HT1080 (cell line): ENCODE measurements at places on chromosomes 4 and X.

GRCh38 chr4:666436-666810 lies 7.7 kb downstream of the ATP5ME start:
- no peak for DNase-seq

DNA sequence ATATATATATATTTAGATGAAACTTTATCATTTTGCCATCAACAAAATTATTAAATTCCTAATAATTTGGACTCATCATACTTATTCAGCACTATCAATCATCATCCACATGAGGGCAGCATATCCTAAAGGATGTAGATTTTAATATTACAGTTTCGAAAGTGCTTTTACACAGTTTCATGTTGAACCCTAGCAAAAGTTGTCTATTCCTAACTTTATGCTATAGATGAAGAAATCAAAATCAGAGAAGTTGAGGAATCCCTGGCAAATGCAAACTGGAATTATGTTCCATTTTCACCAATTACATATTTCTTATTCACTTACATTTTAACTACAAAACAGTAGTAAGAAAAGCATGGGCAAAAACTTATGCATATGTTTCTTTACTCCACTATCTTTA lies 36.6 kb upstream of the UGT2A1 start:
- peak; percentile 5 for DNase-seq

DNA sequence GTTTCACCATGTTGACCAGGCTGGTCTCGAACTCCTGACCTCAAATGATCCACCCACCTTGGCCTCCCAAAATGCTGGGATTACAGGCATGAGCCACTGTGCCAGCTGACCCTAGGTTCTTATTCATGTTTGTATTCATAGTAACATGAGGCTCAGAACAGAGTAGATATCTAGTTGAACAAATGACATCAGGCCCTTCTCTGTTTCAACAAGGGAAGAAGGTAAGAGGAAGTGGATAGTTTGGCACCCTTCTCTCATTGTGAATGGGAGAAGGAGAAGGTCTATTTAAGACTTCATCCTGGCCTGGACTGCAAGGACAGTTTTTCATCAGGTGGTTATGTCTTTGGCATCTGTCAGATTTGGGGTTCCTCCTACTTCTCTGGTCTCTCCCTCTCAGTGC lies 13.8 kb downstream of the GJB1 start:
- DNase-seq = no peak

DNA sequence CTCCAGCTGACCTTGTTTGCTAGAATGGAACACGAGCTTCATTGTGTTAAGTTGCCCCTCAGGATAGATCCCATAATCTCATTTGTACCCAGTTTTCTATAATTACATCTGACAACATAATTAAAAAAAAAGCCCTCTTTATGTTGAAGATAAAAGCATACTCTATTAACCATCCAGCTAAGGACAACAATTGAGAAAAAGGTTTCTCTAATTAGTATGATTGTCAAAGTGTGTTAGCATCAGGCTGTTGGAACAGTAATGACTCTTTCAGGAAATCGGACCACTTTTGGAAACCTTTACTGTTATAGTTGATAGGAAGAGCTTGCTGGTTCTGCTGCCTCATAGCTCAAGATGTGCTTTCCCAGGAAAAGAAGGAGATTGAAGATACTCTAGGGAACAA lies 172.6 kb downstream of the FHIP1A start:
- DNase-seq = no peak

GRCh38 chr4:76744241-76744921 lies 153.6 kb downstream of the SOWAHB start:
- peak; percentile 65 for DNase-seq

- no peak for DNase-seq
Observed at GRCh38 chrX:106710771-106711170, 15.7 kb upstream of the RNF128 start.

GRCh38 chr4:187478292-187479140 lies 517.1 kb upstream of the ZFP42 start:
- DNase-seq = peak; percentile 88

GRCh38 chr4:47719576-47719975 lies 118.3 kb downstream of the CORIN start:
- DNase-seq = no peak

DNA sequence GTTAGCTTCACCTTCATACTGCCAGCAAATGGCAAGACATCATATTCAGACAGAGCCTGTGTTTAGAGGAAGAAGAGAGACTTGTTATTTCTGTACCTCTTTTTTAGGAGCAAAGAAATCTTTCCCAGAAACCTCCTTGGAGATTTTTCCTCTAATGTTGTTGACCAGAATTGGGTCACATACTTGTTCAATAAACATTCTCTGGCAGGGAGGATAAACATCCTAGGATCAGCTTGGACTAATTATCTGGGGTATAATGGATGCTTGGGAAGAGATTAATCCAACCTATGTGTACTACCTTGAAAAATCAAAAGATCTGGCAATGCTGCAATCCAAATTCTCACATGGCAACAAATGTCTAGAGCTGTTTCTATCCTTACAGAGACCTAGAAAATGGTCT lies 8.4 kb upstream of the PRSS12 start:
- DNase-seq = no peak

- DNase-seq = peak; percentile 65
Observed at GRCh38 chr4:159398236-159398638, 295.4 kb downstream of the RAPGEF2 start.

- DNase-seq = no peak
Observed at GRCh38 chrX:119075270-119076025, 2.7 kb downstream of the CT47C1 start.

DNA sequence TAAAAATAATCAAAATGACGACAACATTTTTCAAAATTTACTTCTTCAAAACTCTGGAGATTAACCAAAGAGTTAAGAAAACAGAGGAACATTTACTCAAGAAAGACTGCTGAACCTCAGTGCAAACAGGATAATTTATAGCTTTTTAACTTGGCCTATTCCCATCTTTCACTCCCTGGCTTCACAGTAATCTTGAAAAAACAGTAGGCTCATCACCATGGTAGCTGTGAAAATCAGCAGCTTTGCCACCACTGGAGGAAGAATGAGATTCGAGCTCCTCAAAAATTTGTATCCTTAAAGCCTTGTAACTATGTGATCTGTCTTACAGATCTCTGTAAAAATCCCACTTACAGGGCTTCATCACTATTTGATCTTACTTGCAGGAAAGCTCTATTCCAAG lies 447.7 kb upstream of the CTSO start:
- no peak for DNase-seq

DNA sequence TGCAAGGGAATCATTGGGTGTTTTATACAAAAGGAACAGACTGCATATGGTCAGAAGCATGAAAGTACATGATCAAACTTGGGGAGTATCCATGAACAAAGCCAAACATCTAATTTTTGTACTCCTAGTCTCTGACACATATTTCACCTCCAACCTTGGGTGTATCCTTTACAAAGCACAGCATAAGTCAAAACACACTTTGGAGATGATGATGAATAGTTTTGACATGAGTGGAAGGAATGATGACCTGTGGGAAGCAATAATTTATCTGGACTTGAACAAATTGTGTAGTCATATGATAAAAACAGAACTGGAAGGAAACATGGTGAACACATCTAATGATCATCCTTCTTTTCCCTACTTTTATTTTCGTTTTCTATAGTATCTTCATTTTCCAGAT lies 108.7 kb upstream of the PLS3 start:
- peak; percentile 3 for DNase-seq

DNA sequence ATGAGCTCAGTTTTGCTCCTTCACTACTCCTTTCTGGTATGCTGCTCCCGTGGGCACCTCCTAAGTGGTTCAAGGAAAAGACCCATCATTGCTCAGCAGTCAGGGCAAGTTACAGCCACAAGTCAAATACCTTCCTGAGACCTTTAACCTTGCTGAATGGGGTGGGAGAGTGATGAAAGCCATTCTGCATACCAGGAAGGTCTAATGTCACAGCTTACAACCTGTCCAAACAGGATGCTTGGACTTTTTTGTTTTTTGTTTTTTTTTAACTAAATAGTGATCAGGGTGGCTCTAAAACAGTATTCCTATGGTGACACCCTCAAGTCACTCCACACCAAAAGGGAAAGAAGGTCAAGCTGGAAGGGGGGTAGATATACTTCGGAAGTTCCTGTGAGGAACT lies 93.1 kb downstream of the GPC3 start:
- no peak for DNase-seq

DNA sequence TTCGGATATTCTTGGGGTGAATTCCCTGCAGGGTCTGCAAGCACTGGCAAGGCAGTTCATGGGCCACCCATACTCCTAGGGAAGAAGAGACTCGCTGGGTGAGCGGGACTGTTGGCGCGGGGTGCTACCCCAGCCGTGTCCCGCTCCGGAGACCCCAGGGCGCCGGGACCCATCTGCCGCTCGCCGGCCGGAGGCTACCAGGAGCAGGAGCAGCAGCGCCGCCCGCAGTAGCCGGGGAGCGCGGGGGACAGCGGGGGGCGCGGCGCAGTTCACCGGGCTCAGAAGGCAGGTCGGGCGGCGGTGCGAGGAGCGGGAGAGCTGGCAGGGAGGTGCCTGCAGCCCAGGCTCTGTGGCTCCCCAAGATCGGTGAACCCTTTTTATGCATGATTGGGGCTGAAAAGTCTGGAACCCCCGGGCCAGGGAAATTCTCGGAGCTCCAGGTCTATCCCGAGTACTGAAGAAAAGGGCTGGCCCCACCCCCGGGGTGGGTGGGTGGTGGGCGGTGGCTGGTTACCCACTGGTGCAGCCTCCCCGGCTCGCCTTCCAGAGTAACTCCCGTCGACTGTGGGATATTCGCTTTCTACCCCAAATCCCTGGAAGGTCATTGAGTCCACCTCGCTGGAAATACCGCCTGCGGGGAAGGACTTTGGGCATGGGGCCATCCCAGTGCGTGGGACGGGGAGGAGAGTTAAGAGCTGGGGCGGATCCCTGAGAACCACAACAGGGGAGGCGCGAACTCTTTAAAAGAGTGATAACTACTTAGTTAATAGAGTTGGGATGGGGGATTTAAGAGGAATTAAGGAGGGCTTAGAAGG lies 37.6 kb downstream of the PF4 start:
- DNase-seq = no peak

DNA sequence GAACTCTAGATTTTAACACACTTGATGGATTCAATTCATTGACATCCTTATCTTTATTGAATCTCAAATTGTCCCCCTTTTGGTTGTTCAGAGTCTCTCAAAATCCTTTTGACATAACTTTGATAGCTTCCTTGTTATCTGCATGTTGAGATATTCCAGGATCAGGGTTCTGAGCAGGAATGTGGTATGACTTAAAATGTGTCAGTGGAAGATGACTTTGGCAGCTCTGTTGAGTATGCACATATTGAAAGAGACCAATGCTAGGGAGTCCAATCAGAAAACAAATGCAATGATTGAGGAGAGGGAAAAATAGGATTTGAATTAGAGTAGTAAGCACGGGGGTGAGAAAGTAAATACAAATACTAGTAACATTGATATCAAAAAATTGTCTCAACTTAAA lies 93.8 kb downstream of the MANBA start:
- DNase-seq = no peak

GRCh38 chrX:124895947-124896346 lies 423.7 kb upstream of the TEX13C start:
- DNase-seq = no peak

GRCh38 chrX:149699761-149700160 lies 12.1 kb upstream of the MAGEA11 start:
- DNase-seq = no peak

- DNase-seq = peak; percentile 52
Observed at GRCh38 chr4:88599298-88599697, 7.0 kb downstream of the HERC3 start.

DNA sequence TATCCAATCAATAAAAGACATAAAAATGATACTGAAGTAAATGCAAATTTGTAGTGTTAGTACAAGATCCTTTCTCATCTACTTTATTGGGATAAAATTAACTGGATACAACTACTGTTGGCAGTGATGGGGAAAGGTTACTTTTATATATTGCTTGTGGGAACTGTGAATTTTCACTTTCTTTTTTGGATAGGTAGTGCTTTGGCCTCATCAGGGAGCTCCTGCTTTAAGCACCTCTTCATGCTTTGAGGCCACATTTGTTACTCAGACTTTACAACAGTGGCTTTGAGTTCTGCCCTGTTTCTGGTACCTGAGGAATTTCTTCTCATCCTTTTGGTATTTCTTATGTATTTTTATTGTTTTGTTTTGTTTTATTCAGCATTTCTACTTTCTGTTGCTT lies 316.8 kb upstream of the ZCCHC13 start:
- DNase-seq = no peak

DNA sequence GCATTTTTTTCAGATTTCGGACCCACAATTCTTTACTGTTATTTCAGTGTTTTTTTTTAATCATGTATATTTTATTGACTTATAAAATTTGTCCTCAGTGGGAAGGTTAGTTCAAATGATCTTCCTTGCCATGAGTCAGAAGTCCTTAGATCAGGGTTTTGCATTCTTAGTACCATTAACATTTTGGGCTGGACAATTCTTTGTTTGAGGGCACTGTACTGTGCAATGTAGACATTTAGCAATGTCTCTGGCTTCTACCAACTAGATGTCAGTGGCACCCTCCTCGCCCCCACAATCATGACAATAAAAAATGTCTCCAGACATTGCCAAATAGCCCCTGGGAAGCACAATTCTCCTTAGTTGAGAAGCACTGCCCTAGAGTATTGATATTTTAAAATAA lies 176.6 kb downstream of the VEGFC start:
- no peak for DNase-seq

DNA sequence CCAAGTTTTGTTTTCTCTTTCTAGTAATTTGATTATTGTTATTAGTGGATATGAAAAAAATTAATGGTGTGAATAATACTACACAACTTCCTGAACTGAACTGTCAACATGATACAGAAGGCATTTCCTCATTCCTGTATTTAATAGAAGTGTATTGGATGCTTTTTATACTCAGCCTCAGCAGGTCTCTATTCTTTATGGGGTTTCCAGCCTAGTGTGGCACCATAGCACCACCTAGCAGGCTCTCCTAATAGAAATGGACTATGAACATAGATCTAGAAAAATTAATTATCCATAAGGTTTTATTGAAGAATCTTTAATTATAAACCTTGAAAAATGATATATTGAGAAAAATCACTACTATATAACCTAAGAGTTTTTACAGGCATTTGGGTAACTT lies 52.4 kb downstream of the GLRB start:
- DNase-seq = peak; percentile 36
